ENCODE measurements at places on chromosomes 3 and 15.

- DNase-seq = no peak
Observed at GRCh38 chr15:46856839-46857502, 860.3 kb upstream of the SEMA6D start.

DNA sequence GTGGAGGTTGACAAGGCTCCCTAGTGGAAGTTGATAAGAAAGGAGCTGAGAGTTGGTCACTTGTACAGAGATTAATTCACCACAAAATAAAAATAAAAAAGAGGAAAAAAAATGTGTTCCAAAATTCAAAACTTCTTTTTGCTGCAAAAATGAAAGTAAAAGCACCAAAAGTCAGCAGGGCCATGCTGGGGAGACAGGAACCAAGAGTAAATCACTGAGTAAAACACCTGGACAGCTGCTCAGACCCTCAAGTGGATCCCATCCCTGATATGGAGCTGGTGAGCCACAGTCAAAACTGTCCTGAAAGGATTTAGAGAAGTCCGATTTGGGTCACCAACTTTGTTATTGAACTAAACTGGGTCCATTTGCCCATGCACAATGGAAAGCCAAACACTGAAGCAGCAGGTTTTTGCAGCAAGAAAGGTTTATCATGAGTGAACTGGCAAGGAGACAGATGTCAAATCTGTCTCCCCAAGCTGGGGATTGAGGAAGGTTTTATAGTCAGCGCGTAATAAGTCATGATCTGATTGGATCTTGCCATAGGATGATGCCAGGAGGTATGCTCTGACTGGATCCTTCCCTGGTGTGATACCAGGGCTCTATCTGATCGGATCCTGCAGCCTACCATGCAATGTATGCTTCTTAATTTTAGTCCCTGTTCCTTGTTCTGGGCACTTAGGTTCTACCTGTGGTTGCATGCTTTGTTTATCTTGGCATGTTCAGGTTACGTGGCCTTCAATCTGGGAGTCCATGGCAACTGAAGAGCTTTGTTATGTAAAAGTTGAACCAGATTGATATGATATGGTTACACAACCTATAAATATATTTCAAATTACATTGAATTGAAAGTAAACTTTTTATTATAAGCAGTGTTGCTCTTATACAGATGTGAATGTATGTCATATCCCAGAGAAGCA is 313.2 kb downstream of the POLQ start:
- DNase-seq = no peak

GRCh38 chr15:81002009-81002330 is 1.2 kb downstream of the TLNRD1 start:
- DNase-seq = no peak

- DNase-seq = peak; percentile 42
Observed at GRCh38 chr3:104564045-104564643, 802.6 kb upstream of the ALCAM start.
